ENCODE measurements at places on chromosomes 5 and 9. TPM values are rescaled to one million over a fixed set of nuclear protein-coding genes. Genes with fewer than 3 reads are reported as not detected.
A peak's percentile ranks its signal among the peaks of the same experiment; 100 is the strongest.

DNA sequence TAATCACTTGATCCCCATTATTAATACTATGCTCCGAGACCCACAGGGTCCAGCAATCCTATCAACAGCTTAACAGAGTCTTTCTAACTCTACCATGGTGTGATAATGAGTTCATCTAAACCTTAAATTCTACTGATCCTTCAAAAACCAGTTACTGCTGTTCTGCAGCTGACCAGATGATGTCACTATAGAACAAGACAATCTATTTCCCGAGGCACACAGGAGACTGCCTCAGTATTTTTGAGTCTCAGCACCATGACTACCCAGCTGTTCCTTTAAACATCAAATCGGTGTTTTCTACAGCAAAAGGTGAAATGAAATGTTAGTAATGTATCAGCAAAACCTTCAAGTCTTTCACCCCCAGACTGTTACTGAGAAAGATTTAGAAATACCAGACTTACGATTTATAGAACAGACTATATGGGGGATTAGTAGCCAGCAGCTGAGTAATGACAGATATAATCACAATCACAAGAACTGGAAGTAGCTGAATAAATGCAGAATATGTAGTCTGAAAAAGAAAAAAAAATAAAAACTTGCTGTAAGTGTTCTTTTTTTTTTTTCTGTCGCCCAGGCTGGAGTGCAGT is 16.9 kb downstream of the DNAJC18 start:
- peak overlapping the region; percentile 23 for H3K27ac ChIP-seq
- H3K4me3 ChIP-seq = no peak overlapping the region
- H3K4me1 ChIP-seq = peaks cover 5% of the 10 kb centered on the region
- peak; percentile 38 for DNase-seq
- H3K36me3 ChIP-seq = peaks cover 24% of the 10 kb centered on the region
- H3K27me3 ChIP-seq = no peaks in the 10 kb centered on the region

The NPR3 gene
- total RNA-seq = not detected

The WHRN gene
- total RNA-seq = 5.8 TPM

The MSMP gene
- total RNA-seq = not detected

- no peaks in the 10 kb centered on the region for H3K36me3 ChIP-seq
- DNase-seq = no peak
- H3K27me3 ChIP-seq = no peaks in the 10 kb centered on the region
- no peaks in the 10 kb centered on the region for H3K4me1 ChIP-seq
- no peak overlapping the region for H3K4me3 ChIP-seq
Observed at GRCh38 chr5:148290271-148291195, 21.7 kb upstream of the SPINK7 start.

DNA sequence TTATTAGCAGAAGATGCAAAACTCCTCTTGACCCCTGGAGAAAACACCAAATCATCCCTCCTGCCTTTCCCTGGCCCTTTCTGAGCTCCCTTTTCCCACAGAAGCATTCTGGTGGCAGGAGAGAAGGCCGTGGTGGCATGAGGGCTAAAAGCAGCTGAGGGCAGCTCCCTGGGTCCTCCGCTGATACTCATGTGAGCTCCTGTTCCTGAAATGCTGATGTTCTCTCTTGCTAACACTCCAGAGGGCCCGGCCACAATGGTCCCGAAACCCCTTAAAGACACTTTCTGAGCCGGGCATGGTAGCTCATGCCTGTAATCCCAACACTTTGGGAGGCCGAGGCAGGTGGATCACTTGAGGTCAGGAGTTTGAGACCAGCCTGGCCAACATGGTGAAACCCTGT is 183.1 kb downstream of the HSPA4 start:
- H3K4me3 ChIP-seq = no peak overlapping the region
- no peaks in the 10 kb centered on the region for H3K36me3 ChIP-seq
- DNase-seq = no peak
- peaks cover 2% of the 10 kb centered on the region for H3K4me1 ChIP-seq

The DND1 gene
- 2.7 TPM for total RNA-seq

DNA sequence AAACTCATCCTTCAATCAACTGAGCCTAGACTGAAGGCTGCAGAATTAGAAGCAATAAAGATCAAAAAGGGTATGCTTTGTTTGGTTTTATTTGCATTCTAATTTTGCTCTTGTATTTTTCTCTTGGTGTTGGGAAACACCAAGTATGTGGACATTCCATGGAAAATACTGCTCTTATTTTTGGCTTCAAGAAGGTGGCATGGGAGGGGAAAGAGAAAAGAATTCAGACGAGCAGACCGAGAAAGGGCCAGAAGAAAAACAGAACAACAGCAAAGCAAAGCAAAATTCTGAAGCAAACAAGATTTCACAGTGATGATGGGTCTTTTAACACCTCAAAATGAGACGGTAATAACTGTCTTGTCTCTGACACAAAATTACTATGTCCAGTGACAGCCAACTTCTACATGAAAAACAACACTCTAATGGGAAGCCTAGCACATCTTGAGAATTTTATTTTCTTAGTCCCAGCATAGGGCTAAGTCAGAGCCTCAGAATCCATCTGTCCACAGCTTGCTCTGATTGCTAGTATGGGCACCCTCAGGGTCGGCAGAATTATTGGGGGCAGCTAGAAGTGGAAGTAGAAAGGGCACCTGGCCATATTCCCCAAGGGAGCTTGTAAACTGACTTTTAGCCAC is 26.8 kb downstream of the FREM1 start:
- H3K36me3 ChIP-seq = no peaks in the 10 kb centered on the region

The ABO gene
- total RNA-seq = not detected

DNA sequence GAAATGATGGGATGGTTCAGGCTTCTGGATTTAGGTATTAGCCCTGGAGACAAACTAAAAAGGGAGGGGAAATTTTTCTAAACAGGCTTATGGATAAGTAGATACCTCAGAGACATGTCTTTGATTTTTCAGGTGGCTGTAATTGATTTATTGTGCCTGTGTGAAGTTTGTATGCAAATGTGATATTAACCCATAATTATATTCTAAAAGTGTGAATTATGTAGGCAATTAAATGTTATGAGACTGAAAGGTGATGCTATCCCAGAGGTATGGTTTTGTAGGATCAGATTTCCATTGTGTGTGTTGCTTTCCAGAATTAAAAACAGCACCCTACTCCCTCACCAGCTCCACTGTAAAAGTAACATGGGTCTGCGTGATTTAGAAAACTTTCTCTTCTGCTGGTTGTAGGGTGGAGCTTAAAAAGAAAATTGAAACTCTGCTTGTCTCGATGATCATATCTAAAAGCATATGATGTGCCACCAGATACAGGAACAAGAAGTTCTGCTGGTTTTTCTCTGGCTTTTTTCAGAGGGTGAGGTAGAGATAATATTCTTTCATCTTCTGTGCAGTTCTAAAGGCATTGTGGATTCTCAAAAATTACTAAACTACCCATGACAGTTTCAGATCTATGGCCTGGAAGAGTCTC is 71.8 kb upstream of the TAF11L2 start:
- H3K36me3 ChIP-seq = no peaks in the 10 kb centered on the region
- no peak overlapping the region for H3K27ac ChIP-seq
- no peaks in the 10 kb centered on the region for H3K4me1 ChIP-seq
- DNase-seq = no peak
- H3K27me3 ChIP-seq = no peaks in the 10 kb centered on the region

DNA sequence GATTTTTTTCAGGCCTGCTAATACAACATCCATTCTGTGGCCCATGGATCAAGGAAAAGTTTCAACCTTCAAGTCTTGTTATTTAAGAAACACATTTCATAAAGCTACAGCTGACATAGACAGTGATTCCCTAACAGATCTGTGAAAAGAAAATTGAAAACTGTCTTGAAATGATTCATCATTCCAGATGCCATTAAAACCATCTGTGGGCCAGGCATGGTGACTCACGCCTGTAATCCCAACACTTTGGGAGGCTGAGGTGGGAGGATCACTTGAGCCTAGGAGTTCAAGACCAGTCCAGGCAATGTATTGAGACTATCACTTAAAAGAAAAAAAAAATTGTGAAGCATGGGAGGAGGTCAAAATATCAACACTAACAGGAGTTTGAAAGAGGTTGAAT is 6.0 kb downstream of the RAPGEF6 start:
- DNase-seq = no peak
- peak overlapping the region; percentile 26 for H3K4me3 ChIP-seq
- no peaks in the 10 kb centered on the region for H3K27me3 ChIP-seq
- H3K27ac ChIP-seq = no peak overlapping the region
- H3K36me3 ChIP-seq = peaks cover 32% of the 10 kb centered on the region

The PIP5K1B gene
- 1.9 TPM for total RNA-seq

DNA sequence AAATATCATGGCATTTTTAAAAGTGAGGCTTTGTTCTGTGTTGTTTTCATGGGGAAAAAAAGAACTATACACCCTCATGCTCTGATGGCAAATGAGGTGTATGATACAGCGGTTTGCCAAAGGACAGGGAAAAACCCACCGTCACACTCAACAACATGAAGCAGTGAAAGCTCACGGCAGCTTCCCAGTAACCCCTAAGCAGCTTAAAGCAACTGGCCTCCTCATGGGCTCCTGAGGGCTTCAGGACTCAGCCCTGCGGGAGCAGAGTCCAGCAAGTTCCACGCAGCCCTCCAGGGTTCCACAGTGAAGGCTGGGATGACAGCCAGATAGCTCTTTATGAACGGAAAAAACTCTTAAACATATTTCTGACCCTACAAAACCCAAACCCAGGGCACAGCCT is 12.9 kb downstream of the BARHL1 start:
- no peak overlapping the region for H3K4me3 ChIP-seq
- no peaks in the 10 kb centered on the region for H3K4me1 ChIP-seq
- H3K36me3 ChIP-seq = peaks cover 53% of the 10 kb centered on the region
- H3K27me3 ChIP-seq = peaks cover 23% of the 10 kb centered on the region
- DNase-seq = no peak
- no peak overlapping the region for H3K27ac ChIP-seq

The IL9 gene
- not detected for total RNA-seq

The SGCD gene
- not detected for total RNA-seq

The SLC22A4 gene
- total RNA-seq = 0.95 TPM

GRCh38 chr5:4375640-4376039 is 764.5 kb upstream of the ADAMTS16 start:
- DNase-seq = no peak
- no peak overlapping the region for H3K27ac ChIP-seq
- peaks cover 1% of the 10 kb centered on the region for H3K36me3 ChIP-seq
- no peak overlapping the region for H3K4me3 ChIP-seq
- H3K4me1 ChIP-seq = no peaks in the 10 kb centered on the region

GRCh38 chr5:56148453-56148971 is 84.6 kb downstream of the ANKRD55 start:
- peak; percentile 38 for DNase-seq
- no peak overlapping the region for H3K4me3 ChIP-seq
- no peaks in the 10 kb centered on the region for H3K36me3 ChIP-seq
- no peaks in the 10 kb centered on the region for H3K27me3 ChIP-seq
